GM13977 (cell line): ENCODE measurements at places on chromosomes 5 and 9.

DNA sequence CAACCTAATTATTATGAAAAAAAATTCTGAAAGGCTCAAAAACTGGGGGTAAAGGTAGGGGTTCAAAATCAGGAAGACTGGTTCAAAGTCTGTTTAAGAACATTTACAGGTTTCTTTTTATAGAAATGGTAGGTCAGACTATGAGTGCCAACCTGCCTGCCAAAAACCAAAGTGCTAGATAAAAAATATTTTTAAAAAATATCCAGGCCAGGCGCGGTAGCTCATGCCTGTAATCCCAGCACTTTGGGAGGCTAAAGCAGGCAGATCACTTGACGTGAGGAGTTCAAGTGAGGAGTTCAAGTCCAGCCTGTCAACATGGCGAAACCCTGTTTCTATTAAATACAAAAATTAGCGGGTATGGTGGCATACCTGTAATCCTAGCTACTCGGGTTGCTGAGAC, 67.0 kb downstream of the NR3C1 start:
- DNase-seq = no peak

GRCh38 chr5:103347716-103348423, 89.3 kb downstream of the MACIR start:
- no peak for DNase-seq

DNA sequence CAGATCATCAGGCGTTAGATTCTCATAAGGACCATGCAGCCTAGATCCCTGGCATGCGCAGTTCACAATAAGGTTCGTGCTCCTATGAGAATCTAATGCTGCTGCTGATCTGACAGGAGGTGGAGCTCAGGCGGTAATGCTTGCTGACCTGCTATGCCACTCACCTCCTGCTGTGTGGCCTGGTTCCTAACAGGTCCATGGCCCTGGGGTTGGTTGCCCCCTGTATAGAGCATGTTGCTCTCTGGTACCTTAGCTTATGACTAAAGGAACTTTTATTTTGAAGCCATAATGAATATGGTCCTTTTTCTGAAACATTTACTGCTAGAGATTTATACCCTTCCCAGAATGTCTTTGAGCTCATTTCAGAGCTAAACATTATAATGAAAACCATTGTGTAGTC, 3.1 kb downstream of the MAN2A1 start:
- DNase-seq = no peak

DNA sequence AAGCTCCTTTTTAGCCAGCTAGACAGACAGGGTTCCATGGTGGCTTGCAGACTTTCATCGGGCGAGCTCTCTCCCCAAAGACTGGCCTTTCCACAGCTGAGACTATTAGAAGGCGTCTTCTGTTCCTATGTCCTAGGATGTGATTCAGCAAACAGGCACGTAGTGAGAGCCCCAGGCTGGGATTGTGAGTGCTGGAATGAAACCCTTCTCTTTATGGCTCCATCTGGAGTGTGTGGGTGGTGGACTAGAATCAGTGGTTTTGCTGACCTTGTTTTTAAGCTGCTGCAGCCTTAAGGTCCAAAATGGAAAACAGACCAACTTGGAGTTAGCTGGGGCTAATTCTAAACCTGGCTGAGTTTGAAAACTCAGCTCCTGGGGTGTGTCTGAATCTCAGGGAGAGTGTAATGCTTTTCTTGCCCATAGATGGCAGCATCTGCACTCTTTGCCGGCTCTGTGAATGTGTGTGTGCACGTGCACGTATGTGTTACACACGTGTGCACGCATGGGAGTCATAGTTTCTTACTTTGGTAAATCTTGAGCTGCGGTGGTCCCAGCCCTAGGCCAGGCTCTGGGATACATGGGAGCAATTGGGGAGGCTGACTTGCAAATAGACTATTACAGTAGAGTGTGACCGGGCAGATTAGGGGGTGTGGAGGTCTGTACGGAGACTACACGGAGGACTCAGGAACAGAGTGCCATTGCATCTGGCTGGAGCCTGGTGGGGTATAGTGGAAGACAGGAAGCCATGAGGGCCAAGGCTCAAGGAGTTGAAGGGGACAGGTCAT, 10.7 kb downstream of the GSN start:
- DNase-seq = peak; percentile 58

DNA sequence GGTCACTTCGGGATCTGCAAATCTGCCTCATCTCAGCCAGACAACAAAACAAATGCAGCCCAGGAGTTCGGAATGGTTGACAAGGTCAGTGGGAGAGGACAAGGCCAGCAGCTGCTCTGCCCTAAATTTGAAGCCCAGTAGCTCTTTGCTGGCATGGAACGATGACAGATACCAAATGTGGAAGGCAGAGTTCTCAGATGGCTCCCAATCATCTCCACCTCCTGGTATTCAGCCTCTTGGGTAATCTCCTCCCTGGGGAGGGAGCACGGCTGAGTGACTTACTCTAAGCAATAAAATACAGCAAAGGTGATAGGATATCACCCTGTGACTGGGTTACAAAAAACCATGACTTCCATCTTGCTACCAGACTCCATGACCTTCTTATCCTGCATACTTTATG, 172.8 kb downstream of the ENTREP1 start:
- DNase-seq = no peak

- peak; percentile 48 for DNase-seq
These were observed 24.6 kb downstream of the PIK3R1 start for GRCh38 chr5:68240202-68240601.

- DNase-seq = no peak
These were observed 191.0 kb downstream of the RAB3C start for GRCh38 chr5:58773744-58774441.

DNA sequence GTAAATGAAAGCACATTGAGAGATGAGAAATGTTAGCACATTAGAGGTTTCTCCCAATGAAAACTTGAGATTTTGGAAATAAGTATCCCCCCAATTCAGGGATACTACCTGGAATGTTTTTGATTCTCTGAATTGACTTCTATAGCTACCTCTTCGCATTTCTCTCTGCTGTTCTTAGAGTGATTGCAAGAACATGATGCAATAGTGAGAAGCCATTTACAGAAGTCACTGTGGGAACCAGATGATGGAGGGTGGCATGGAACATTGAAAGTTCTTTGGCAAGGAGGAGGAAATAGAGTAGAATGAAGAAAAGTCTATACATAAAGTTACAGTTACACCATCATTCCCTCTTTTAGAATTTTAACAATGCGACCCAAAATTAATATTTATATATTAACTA, 9.2 kb downstream of the NPR3 start:
- DNase-seq = no peak

- DNase-seq = no peak
These were observed 101.8 kb downstream of the CETN3 start for GRCh38 chr5:90307782-90308181.
